Activated T-cell treated with anti-CD3 and anti-CD28 coated beads, Interleukin-2, amount 50 U/mL, for 24 hours (primary cell): ENCODE measurements at places on chromosomes 6 and 20.

GRCh38 chr20:31476294-31476585 is 1.2 kb downstream of the REM1 start:
- no peak for DNase-seq

DNA sequence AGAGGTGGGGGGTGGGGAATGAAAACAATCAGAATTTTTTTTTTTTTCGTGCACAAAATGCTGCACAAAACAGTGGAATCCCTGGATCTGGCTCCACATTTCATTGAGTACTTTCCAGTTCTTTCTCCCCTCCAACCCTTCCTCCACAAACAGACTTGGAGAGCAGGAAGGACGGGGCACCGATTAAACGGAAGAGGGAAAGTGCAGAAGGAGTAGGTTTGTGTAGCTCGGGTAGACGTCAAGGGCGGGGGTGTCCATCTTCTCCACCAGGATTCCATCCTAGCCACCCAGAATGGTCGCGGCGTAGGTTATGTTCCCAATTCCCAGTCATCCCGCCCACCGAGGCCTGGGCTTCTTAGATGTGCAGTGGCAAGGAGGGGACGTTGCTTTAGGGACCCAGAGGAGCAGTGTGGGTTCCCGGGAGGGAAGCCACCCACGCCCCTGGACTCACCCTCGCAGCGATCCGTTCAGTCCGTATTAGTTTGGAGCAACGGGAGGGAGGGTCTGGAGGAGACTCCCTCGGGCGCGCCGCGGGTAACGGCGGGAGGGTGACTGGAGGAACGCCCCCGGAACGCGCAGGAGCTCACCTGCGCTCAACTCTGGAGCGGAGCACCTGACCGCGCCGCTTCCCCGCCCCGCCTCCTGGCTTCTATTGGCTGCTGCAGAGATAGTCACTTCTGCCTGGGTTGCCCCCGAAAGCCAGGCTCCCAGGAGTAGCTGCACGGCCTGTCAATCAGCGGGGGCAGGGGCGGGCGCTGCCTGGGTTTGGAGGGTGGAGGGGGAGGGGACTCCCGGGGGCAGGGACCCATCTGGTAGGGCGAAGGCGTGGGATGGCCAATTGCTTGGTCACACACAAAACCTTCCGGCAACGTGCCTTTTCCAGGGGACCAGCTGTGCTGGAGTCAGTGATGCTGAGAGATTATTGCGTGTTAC is at the start of gene ENPP5:
Gene ENPP5, minus strand, starts transcription at position 624 of the 933 bp plus-strand sequence. CDS start 2,718 bp downstream, outside the sequence.
- peak; percentile 77 for DNase-seq

DNA sequence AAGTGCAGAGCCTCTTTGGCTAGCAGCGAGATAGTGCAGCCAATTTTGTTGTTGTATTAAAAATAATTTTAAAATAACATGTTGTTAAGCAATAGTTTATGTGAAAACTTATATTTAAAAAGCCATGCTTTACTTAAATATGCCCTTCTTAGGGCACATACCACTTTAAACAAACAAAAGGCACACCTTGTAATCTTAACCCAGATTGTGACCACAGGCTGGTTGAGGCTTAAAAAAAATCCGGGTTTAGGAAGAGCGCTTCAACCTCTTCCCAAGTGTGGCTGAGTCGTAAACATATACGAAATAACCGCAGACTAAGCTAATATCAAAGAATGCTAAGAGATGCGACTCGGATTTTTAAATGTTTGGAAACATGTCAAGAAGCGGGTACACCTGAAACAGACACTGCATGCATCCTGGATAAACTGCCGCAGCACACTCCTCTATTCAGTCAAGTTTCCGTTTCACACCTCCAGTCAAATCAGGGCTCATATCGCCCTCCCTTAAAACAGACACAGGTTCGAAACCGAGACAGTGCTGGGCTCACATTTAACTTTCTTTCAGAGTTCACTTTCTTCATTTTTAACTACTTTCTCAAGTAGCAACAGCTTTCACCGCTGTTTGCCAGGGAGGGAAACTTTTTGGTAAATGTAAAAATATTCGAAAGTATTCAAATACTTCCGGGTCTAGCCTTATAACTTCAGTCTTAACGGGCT is 1.5 kb downstream of the DEK start:
- DNase-seq, result peak; percentile 48

DNA sequence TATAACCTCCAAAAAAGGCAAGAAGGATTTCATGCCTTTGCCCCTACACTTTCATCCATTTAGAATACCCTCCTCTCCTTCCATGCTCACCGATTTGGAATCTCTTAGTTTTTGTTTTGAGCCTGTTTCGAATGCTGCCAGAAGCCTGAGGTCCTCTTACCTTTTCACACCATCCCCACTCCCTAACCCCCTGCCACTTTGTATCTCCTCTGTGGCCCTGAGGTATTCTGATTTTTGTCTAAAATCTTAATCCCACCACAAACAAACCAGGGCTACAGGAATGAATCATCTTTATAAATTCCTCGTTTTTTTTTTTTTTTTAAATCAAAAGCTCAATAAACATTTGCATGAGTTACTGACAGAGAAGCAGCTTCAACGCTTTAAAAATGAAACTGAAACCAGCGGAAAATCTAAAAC is 1.6 kb upstream of the RPS12 start:
- DNase-seq, result no peak

DNA sequence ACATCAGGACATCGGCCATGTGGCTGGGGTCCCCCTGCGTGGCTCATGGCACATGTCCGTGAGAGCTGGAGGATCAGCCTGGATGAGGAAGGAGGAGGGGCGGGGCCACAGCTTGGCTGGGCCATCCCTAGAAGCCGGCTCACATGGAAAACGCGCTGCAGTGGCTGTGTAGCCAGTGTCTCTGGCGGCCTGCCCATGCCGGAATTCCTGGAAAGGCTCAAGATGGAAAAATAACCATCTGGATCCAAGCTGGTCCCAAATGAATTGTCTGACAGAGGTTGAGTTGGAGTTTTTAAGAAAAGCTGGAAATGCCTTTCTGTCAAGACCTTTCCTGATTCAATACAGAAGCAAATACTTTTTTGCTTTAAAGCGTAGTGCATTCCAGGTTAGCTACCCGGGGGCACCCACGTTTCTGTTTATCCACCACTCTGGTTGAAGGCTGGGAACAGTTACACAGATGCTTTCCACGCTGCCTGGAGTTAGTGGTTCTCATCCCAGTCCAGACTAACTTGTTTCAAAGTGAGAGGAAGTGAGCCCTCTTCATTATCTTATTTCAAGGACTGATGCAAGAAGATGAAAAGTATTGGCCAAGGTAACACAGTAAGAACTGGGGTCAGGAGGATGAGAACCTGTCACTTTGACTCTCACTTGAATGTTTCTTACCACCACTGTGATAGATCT is 99.0 kb downstream of the GMPR start:
- DNase-seq, result no peak

DNA sequence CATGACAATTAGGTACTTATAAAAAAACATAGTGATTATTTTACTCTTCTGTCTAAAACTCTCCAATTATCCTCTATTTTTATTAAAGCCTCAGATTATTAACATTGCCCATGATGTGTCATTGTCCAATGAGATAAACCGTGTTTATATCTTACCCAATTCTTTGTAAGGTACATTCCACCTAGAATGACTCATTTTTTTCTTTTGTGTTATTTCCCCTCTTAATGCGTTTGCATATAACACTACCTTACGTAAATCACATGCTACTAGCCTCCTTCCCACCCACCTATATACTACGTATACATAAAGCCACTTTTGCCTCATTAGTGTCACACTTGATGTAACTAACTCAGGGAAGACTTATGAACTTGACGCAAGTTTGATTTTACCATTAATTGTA is 336.3 kb upstream of the PTCHD4 start:
- no peak for DNase-seq

GRCh38 chr6:22598339-22598738 is 29.0 kb downstream of the HDGFL1 start:
- no peak for DNase-seq

DNA sequence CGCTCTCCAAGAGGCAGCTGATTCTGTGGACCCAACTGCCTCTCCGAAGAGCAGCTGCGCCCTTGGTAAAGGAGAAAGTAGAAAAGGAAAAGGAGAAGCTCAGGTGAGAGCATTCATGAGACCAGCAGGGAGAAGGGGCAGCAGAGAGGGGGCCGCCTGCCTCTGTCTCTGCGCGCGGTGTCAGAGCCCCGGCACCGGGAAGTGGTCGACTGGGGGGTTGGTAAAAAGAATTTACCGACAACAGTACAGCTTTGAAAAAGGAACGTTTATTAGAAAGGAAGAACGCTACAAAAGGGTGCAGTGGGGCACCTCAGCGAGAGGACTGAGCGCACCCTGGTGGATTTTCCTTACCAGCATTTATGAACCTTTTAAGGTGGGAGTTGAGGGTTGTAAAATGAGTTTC is 61.9 kb downstream of the GPR6 start:
- DNase-seq, result peak; percentile 80

DNA sequence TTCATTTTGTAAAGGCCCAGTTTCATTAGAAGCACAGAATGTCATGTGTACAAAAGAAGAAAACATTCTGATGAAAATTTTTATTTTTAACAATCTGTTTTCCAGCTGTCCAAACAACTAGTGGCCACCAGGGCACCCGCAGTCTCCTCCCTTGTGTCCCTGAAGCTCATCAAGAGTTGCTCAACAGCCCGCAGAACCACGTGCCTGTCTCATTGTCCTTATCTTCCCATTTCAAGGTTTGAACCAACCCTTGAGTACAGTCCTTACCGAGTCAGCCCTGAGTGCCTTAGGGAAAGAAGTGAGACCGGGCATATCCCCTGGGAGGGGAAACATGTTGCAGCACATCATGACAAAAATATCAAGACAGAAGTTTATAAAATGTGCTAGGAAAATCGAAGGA is 15.9 kb upstream of the ZNF133 start:
- DNase-seq, result no peak

GRCh38 chr6:151627689-151628444 is 134.1 kb downstream of the CCDC170 start:
- DNase-seq, result no peak

- DNase-seq, result no peak
Measured at GRCh38 chr20:59648466-59649070, 44.2 kb downstream of the PHACTR3 start.

DNA sequence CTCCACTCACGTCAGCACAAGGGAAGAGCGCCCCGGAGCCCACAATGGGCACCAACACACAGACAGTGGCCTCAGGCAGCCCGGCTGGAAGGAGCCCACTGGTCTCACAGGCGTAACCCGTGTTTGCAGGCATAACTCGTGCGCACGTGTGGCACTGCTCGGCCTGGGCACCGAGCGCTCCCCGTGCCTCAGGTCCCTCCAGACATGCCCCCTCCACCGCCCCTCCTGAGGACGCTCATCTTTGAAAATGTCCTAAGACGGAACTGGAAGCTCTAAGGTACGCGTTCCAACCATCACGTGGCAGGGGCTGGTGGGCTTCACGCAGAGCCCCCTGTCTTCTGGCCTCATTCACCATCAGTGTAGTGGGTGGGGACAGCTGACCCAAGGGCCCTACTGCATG is 44.6 kb downstream of the SSR1 start:
- no peak for DNase-seq

DNA sequence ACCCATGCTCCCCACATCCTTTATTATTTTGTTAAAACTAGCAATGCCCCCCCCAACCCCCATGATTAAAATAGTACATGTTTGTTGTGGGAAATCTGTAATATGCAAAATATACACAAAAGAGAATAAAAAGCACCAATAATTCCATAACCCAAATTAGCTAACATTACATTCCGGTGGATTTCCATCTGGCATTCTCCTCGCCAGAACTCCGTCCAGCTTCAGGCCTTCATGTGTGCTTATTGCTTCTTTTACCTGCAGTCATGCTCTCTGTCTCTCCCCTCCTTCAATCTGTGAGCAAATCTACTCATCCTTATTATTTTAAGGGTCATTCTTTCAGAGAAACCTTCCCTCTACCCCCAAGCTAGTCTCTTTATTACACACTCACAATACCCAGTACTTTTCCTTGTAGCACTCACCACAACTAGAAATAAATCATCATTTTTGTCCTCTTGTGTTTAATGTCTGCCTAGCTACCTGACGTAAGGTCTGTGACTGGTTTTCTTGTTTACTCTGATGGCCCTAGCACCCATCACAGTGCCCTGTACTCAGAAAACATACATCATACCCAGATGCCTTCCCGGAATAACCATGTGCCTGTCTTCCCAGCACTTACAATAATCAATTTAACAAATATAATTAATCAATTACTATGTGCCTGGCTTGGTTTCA is 25.6 kb upstream of the IER3 start:
- DNase-seq, result no peak

DNA sequence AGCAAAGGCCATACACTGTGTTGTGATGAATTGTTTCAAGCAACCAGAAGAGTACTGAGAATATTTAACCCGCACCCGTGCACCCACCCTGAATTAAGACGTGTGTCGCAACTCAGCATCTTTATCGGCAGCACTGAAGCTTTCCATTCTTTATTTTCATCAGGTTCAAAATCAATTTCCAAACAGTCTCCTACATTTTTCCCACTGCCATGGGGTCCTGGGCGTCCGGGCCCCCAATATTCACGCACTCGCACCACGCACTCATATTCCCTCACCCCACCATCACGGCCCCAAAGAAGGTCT is 1.8 kb downstream of the LTB start:
- DNase-seq, result no peak

GRCh38 chr6:137120748-137121147 is 52.7 kb downstream of the IL22RA2 start:
- DNase-seq, result no peak

DNA sequence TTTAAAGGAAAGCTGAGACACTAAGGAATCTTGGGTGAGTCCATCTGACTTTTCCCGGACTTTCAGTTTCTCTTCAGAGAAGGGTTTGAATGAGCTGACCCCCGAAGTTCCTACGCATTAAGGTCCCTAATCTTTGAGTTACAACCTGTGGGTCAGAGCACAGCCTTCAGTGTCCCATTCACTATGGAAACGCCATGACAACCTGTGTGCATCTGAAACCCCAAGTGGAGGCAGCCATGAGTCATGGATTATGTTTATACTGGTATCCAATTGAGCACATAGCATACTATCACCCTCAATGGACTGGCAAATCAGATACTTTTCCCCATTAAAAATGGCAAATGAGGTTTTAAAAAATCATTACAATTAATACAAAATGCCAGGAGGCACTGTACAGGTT is 11.4 kb downstream of the MYLK4 start:
- DNase-seq, result no peak
